ENCODE measurements at places on chromosomes 13 and 19.

- no peak for DNase-seq
These were observed 32.9 kb upstream of the SLC7A9 start for GRCh38 chr19:32902448-32902847.

DNA sequence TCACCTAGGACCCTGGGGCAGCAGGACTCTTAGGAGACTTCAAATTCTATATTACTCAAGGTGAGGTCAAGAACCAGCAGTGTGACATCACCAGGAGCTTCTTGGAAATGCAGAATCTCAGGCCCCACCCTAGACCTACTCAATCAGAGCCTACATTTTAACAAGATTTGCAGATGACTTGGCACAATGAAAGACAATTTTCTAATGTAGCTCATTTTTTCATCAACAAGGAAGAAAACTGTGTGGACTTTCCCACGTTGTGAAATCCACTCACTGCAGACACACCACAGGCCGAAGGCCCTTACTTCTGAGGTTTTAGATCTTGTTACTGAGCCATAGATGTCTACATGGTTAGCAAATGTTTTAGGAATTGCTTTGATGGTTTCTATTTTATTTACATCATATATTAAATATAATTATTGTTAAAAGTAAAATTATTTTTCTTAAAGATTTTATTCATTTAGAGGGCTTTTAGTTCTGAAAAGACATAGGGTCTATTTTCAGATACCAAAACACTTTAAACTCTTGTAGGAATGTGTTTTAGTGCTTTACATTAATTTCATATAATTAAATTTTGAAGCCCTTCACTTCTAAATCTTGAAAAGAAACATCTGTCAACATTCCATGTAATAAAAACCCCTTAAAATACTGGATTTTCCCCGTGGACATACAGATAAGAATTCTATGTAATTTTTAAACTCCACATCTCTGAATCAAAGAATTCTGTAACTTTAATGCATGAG is 18.5 kb upstream of the STARD13 start:
- no peak for DNase-seq

GRCh38 chr13:62702502-62702901 is 1286.9 kb upstream of the PCDH20 start:
- no peak for DNase-seq

GRCh38 chr19:9857076-9857721 is 22.1 kb downstream of the PIN1 start:
- DNase-seq: no peak

- no peak for DNase-seq
These were observed 43.3 kb downstream of the CAPN12 start for GRCh38 chr19:38700902-38701454.

GRCh38 chr13:87094646-87095045 is 576.5 kb upstream of the SLITRK5 start:
- DNase-seq: no peak

GRCh38 chr13:72127031-72127430 is 260.0 kb upstream of the DACH1 start:
- DNase-seq: no peak

GRCh38 chr13:44936246-44936645 is 53.0 kb downstream of the NUFIP1 start:
- DNase-seq: no peak

- DNase-seq: no peak
These were observed 116.6 kb upstream of the MCF2L start for GRCh38 chr13:112852392-112852791.

- DNase-seq: no peak
These were observed 17.0 kb upstream of the SACS start for GRCh38 chr13:23450340-23451046.

DNA sequence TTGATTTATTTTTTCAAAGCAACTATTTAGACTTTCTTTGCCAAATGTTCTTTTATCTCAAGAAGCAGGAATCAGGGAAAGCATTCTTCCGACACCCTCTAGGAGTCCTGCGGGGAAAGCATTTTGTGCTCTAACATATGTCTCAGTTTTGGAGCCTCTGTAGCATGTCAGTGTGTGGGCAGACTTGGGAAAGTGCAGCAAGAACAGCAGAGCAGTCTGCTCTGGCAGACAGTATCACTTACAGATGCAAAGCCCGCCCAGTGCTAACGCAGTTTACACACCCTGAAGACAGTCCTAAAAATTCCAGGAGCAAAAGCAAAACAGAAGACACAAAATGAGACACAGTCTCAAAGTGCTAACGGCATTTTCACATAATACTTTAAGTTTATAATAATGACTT is 393.5 kb downstream of the KLF12 start:
- no peak for DNase-seq

All from GM12891 (cell line).